Smooth muscle cell of the brain vasculature (primary cell): ENCODE measurements at places on chromosomes 16 and 17.

GRCh38 chr16:73505577-73505976 is 457.6 kb upstream of the ZFHX3 start:
- no peak for DNase-seq

DNA sequence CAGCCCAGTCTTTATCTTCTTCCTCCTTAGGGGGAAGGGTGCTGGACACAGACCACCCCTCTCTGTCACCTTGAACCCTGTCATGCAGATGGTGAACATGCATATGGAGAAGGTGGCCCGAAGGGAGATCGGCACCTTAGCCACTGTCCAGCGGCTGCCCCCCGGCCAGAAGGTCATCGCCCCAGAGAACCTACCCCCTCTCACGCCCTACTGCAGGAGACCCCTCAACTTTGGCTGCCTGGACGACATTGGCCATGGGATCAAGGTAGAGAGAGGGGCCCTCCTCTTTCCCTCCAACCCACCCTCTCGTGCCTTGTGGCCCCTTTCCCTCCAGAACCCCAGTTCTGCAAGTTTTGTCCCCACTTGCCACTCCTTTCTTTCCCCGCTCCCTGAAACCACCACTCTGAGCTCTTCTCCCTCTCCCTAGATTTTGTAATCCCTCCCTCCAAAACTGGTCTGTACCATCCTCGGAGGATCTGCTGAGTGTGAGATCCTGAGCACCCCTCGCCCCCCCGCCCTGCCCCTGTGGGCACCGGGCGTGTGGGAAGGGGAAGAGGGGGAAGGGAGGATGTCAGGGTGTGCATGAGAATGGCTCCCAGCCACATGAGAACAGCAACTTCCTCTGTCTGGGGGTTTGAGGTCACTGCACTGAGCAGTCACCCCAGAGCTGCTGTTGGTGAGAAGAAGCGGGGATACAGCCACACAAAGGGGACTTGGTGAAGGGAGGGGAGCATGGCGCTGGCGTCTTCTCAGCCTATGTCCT is 7.3 kb downstream of the ABI3 start:
- DNase-seq = no peak

DNA sequence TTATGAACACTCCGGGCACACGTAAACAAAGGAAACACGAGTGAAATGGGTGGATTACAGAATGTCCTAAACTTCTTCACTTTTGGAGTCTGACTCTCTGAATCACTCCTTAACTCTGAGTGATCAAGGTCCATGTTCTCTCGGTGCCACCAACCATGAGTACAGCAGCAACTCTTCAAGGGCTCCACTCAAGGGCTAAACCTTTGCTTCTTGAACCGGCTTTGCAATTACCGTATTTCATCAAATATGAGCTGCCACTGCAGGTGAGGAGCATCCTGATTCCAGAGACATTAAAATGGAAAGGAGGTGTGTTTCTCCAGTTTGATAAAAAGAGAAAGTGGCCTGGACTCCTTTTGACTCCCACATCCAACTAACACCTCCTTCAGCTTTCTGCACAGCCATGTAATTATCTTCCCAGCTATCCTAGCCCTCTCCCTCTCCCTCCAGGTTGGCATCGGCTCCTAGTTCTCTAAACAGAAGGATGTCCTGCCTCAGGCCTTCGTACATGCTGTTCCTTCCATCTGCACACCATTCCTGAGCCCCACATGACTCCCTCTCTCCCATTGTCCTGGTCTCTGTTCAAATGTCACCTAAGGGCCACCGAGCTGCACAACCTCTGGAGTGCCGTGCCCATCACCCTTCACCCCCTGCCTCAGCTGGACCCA is 61.4 kb downstream of the ZDHHC7 start:
- DNase-seq = no peak

- no peak for DNase-seq
Measured at GRCh38 chr17:79050551-79050950, 24.1 kb upstream of the ENGASE start.

DNA sequence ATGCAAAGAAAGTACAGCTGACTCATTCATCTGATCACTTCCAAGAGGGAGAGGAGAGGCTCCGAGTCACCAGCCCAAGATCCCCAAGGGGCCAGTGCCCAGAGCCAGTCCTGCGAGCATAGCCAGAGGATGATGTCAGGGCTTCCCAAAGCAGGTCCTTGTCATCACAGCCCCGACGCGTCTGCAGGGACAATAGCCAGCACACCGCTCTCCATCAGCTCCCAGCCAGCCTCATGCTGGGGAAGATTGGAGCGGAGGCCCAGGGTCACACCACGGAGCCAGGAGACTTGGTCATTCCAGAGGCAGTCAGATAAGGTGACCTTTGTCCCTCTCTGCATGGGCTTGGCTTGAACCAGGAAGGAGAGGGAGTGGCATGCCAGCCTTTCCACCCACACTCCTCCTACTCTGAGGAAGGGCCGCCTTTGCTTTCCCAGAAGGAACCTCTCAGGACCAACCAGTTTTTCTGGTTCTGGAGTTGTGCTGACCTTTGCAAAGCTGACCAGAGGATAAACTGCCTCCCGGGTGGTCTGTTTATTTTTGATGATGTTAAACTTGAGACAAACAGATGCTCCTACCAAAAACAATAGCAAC is 58.3 kb upstream of the ARHGAP44 start:
- no peak for DNase-seq

GRCh38 chr17:13420878-13421277 is 180.9 kb downstream of the HS3ST3A1 start:
- DNase-seq = no peak

DNA sequence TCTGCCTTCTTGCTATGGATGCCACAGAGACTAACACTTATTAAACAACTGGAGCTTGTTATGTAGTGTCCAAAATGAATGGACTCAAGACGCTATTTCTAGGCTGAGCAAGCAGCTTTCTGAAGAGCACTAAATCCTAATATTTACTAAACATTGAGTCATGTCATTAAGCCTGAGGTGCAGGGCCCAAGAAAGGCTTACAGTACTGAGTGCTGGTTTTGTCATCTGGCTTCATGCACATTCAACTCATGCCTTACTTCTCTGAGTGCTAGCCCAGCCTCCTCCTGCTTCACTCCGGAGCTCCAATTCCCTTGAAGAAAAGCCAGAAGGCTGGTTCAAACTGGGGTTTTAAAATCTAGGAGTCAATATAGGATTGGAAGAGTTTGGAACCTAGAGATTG is 363.3 kb upstream of the CDH5 start:
- no peak for DNase-seq

GRCh38 chr16:53915452-53916160 is 211.7 kb downstream of the FTO start:
- no peak for DNase-seq
